ENCODE measurements at places on chromosomes 7 and 10.

- no peak for DNase-seq
Observed at GRCh38 chr10:22573820-22574569, 140.4 kb downstream of the PIP4K2A start.

GRCh38 chr10:84196941-84197340, 2.6 kb downstream of the CDHR1 start:
- no peak for DNase-seq

GRCh38 chr7:53001221-53001620, 34.2 kb upstream of the POM121L12 start:
- DNase-seq = no peak

DNA sequence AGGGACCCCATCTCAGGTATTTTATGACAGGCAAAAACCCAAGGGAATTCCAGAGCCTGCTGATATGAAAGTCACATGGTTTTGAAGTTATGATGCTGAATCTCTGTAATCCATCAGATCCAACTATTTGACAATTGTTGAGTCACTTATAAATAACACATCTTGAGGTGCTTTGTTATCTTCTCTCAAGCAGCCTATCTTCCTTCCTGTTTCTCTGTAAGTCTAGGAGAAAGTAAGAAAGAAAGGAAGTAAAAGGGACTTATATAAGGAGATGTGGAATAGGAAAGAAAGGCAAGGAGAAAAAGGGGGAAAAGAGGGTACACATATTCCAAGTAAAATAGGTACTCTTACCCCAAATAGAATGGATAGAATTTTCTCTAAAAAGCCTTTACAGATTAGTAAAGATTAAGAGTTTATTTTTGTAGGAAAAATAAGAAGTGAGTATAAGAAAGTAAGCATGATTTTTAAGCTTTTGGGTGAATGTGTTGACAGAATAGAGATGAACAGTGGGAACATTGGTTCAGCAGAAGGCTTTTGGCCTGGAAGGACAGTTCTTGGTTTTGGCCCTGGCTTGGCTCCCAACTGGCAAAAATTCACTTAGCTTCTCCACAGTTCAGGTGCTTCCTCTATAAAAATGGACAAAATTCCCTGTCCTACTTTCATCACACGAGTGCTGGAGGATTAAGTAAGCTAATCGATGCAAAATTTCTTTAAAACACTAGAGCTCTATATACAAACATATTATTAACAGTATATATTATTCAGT, 39.6 kb upstream of the ANK3 start:
- DNase-seq = no peak

DNA sequence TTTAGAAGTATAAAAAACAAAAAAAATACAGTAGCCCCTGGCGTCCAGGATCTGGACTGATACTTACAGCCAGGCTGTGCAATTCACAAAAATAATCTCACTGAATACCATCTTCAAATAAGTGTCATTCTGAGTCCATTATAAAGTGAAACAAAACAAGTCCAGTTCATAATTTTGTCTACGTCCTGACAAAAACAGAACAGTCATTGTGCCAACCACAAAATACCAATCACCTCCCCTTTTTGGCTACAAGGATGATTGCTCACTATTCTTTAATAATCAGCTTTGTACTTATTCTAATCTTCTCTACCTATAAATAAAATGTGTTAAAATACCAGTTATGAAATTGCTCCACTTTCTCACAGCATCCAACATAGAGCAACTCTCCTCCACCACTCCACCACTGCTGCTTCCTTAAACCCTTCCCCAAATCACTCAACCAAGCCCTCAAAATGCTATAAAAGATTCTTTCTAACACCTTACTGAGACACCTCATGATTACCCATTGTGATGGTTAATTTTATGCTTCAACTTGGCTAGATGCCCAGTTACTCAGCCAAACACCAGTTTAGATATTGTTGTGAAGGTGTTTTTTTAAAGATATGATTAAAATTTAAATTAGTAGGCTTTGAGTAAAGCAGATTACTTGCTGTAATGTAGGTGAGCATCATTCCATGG, 479.8 kb upstream of the SEMA3A start:
- DNase-seq = no peak

GRCh38 chr7:85135977-85136376, 50.9 kb downstream of the SEMA3D start:
- no peak for DNase-seq

- DNase-seq = no peak
Observed at GRCh38 chr10:125399289-125399688, 238.9 kb upstream of the CTBP2 start.

DNA sequence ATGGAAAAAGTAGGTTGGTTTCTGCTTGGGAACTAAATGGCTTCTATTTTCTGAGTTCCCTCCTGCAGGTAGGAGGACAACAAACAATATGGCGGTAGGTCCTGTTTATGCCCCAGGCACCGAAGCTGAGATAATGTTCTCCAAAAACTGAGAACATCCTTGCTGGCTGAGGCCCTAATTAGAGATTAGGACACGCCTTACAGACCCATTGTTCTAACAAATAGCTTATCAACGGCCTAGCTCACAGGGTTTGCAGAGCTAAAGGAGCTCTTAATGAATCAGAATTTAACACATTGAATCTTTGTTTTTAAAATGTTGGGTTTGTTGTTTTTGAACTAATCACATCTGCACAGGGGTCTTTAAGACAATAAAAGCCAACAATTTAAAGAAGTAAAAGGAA, 37.0 kb downstream of the HTR5A start:
- no peak for DNase-seq

GRCh38 chr10:127880557-127880956, 12.2 kb downstream of the CLRN3 start:
- no peak for DNase-seq

- DNase-seq = no peak
Observed at GRCh38 chr7:21671859-21672258, 129.0 kb downstream of the DNAH11 start.

DNA sequence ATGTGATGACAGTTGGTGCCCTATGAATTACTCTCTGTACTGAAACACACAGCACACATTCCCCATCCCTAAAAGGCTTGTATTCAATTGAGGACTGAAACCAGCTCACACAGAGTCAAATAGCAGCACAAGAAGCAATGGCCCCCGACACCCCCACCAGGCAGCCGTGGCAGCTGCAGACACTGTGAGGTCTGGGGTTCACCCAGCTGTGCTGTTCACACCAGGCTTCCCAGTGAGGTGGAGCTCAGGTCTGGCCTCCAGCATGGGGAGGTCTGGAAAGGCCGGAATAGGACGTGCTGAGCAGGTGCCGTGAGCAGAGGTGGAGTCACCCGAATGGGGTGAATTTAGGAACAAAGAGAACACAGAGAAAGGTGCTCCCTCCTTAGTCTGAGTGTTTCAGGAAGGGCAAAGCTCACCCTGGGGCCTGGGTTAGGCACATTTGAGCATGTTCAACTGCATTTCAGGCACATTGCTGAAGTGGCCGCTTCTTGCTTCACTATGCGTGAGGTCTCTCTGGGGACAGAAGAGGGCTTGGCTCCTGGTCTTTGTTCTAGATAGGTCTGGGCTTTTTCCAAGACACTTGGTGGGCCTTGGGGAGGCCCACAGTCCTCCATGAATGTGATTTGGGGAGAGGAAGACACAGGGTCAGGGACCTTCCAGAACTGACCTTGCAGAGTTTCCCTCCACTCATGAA, 41.1 kb downstream of the C10orf120 start:
- DNase-seq = no peak

DNA sequence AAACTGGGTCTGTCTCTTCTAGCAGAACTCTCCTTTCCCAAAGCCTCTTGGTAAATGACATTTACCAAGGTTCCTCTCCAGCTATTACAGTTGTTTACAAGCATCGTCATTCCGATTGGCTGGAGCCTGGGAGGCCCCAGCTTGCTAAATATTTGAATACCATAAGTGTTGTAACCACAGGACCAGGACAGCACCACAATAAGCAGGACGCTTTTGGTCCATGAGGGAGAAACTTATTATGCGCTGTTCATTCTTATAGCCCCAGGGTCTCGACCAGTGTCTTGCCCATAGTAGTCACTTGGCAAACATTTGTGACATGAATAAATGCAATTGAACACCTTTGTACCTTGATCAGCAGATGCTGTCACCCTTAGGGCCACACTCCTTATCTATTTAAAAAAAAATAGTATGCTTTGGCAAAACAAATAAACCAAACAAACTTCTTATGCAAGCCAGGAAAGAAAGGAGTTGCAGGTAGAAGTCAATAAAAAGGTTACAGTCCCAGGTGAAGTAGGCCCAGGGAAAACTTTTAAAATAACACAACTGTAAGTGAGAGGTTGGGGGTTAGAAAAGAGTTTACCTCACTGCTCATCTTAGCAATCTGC, 32.8 kb downstream of the NRAP start:
- no peak for DNase-seq

- no peak for DNase-seq
Observed at GRCh38 chr7:103325744-103326143, 18.8 kb downstream of the DNAJC2 start.

DNA sequence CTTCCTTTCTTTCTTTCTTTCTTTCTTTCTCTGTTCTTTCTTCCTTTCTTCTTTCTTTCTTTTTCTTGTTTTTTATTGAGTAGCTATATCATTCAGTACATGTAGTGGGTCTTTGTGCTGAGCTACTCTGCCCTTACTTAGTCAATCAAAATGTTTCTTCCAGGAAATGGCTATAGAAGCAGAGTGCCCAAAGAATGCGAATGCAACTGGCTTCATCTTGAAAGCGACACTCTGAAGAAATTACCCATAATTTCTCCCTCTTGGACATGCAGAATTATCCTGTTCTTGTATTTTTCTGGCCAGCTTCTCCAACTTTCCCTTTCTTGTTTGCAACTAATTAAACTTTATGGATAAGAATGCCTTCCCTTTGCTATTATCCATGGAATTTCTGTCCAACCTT, 441.5 kb downstream of the MAGI2 start:
- DNase-seq = no peak

- DNase-seq = no peak
Observed at GRCh38 chr10:47438857-47439474, 44.9 kb downstream of the ANXA8 start.

DNA sequence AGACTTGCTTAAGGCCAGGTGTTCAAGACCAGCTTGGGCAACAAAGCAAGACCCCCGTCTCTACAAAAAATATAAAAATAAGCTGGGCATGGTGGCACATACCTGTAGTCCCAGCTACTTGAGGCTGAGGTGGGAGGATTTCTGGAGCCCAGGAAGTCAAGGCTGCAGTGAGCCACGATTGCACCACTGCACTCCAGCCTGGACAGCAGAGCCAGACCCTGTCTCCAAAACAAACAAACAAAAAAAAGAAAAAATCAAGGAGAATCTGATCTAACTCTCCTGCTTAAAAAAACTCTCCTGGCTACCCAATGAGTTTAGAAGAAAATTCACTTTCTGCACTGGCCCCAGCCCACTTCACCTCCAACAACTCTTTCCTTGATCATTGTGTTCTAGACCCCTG, 1.9 kb upstream of the KPNA7 start:
- no peak for DNase-seq

- no peak for DNase-seq
Observed at GRCh38 chr7:30469303-30469702, 9.3 kb downstream of the NOD1 start.

GRCh38 chr7:41586931-41587640, 115.8 kb downstream of the INHBA start:
- DNase-seq = no peak

DNA sequence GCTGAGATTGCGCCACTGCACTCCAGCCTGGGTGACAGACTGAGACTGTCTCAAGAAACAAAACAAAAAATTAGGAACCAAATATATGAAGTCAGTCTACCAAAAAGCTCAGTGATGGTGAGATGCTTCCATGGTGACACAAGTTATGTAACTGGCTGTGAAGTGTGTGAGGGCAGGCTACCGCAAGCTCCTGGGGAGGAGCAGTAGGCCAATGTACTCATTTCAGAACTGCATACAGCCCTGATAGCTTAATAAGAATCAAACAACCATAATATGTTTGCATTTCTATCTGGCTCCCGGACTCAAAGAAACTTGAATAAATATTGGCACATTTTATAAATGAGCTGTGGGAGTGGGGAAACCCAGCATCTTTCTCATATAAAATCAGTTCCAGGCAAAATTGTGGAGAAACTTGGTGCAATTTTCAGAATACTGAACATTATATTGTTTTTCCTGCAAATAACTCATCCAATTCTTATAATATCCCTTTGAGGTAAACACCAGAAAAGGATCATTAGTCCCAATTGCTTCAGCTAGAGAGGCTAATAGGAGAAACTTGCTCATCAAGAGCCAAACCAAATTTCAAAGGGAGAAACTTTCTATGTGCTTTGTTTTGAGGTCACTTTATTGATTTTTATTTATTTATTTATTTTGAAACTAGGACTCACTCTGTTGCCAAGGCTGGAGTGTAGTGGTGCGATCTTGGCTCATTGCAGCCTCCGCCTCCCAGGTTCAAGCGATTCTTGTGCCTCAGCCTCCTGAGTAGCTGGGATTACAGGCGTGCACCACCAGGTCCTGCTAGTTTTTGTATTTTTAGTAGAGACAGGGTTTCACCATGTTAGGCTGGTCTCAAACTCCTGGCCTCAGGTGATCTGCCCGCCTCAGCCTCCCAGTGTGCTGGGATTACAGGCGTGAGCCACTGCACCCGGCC, 127.0 kb downstream of the SORCS1 start:
- DNase-seq = no peak

DNA sequence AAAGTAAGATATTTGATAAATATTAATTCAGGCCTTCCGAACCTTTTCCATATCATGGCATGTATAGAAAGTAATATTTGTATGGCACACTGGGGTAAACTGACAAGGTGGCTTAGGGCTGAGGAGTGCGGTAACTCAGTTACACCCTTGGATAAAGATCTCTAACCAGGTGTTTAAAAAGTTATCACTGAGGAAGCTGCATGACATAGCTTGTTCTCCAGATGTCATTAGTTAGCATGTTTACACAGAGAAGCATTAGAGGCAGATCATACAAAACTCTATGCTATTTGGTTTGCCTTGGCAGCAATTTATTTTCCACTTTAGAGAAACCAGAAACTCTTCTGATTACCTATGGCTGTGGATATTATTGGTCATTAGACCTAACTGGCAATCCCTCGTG, 118.2 kb downstream of the ST7 start:
- no peak for DNase-seq
